ENCODE measurements at places on chromosomes 6 and 20.

DNA sequence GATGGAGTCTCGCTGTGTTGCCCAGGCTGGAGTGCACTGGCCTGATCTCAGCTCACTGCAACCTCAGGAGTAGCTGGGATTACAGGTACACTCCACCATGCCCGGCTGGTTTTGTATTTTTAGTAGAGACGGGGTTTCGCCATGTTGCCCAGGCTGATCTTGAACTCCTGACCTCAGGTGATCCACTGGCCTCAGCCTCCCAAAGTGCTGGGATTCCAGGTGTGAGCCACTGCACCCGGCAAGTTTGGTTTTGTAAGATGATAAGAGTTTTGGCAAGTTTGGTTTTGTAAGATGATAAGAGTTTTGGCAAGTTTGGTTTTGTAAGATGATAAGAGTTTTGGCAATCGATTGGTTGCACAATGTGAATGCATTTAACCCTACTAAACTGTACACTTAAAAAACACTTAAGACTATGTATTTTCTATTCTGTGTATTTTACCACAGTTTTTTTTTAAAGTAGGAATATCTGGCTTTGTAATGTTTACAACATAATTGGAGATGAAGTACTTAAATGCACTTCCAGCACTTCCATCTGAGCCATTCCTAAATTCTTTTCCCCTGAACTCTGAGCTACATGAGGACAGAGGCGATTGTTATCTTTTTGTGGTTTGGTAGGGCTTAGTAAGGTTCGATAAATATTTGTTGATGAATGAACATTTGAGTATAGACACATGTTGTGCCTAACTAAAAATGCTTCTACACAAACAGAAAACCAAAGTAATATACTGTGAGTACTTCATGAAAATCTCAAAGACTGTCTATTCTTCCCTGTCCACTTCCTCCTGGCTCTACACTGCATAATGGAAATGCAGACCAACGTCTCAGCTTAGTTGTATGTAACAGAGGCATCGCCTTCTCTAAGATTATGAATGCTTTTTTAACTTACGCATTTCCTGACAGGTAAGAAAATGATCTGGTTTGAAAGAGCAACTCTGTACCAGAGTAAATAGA lies 18.8 kb downstream of the SAMHD1 start:
- DNase-seq, result no peak

DNA sequence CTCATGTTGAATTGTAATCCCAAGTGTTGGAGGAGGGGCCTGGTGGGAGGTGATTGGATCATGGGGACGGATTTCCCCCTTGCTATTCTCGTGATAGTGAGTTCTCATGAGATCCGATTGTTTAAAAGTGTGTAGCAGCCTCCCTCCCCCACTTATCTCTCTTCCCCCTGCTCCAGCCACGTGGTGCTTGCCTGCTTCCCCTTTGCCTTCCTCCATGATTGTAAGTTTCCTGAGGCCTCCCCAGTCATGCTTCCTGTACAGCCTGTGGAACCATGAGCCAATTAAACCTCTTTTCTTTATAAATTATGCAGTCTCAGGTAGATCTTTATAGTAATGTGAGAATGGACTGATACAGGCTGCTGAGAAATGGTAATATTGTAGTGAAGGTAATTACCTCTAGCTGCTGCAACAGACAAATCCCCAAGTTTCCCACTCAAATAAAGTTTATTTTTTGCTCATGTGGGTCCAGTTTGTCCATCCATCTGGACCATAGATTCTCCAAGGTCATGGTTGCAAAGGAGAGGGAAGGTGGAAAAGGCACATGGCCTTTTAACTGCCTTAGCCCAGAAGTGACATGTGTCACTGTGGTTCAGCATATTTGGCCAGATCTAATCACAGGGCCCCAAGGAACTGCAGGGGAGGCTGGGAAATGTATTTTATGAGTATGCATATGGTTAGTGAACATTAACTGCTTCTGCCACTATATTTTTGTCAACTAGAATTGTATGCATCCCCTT lies 89.2 kb downstream of the TRMT11 start:
- DNase-seq, result no peak

GRCh38 chr6:5412017-5412416 lies 150.7 kb downstream of the FARS2 start:
- peak; percentile 4 for DNase-seq

- peak; percentile 68 for DNase-seq
These were observed 19.8 kb upstream of the MAP1LC3A start for GRCh38 chr20:34538671-34539123.

DNA sequence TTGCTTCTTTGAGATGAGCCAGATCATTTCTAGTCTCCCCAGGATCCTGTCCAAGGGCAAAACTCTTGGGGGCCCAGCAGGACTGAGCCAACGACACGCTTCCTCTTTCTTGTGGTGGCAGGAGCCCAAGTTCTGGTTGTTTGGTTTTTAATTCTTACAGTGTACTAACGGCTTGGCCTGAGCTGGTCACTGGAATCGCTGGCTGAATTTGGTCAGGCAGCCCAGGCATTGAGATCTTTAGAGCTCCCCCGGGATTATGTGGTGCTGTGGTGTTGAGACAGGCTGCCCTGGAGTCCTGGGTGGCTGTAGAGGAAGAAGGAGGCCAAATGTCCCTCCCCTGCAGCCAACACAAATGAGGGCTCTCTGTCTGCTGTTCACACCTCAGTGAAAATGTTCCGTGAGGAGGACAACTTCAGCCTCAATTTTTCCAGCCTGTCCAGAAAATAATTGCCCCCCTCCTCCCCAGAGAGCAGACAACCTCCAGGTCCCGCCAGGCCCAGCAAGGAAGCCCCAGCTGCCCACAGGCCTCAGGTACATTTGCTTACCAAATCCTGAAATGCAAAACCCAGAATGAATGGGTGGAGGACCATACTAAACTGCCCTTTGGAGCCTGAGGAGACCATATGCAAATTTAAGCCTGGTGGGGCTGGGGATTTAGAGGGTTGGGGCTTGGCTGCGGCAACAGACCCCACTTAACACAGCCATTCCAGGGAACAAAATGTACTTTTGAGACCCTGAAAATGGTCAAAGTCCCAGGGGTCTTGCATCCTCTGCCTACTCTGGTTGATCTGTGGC lies 23.6 kb downstream of the BNIP5 start:
- no peak for DNase-seq

GRCh38 chr6:151616091-151616513 lies 122.3 kb downstream of the CCDC170 start:
- no peak for DNase-seq

GRCh38 chr6:35401514-35401913 lies 50.6 kb upstream of the FANCE start:
- DNase-seq, result no peak

DNA sequence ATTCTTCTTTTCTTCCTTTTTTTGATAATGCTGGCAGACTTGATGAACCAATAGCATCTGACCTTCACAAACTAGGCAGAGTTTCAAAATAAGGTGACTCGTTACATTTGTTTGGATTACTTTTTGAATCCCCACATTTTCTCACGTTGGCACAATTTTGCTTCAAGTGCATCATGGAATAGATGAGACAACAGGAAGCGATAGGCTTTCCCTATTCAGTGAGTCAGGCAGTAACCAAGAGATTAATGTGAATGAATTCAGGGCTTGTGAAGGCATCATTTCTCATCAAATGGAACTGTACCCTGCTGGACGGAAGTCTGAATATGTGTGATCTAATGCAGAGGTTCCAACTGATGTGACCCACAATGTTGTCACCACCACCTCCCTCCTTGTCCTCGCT lies 10.7 kb downstream of the RFPL4B start:
- DNase-seq, result no peak

GRCh38 chr6:135202836-135203235 lies 21.7 kb downstream of the MYB start:
- DNase-seq, result no peak

- no peak for DNase-seq
These were observed 407.1 kb upstream of the RUNX2 start for GRCh38 chr6:44920952-44921491.
